ENCODE measurements at places on chromosomes 16 and 17. TPM values are rescaled to one million over a fixed set of nuclear protein-coding genes. Genes with fewer than 3 reads are reported as not detected.
A peak's percentile ranks its signal among the peaks of the same experiment; 100 is the strongest.

Gene SEBOX
- polyA plus RNA-seq = not detected

Gene EMP2
- 13.7 TPM for polyA plus RNA-seq

- DNase-seq = peak; percentile 37
These were observed 60.8 kb downstream of the TEX14 start for GRCh38 chr17:58630883-58631522.

DNA sequence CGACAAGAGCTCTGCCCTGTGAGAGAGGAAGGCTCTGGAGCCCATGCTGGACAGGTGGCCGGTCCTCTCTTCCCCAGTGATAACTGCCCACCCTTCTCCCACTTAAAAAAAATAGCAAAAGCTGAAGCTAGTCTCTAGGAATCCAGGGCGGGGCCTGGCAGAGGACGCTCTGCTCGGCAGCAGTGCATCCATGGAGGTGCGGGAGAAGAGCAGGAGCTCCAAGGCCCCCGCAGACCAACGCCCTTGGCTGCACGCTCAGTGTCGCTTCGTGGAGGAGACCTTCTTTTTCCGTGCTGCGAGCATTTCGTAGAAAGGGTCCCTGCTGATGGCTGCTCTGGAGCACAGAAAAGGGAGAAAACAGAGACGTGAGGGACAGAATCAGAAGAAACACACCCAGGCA is 98.6 kb upstream of the DNAH17 start:
- no peak for DNase-seq

GRCh38 chr16:17293813-17294558 is 176.8 kb downstream of the XYLT1 start:
- DNase-seq = no peak

DNA sequence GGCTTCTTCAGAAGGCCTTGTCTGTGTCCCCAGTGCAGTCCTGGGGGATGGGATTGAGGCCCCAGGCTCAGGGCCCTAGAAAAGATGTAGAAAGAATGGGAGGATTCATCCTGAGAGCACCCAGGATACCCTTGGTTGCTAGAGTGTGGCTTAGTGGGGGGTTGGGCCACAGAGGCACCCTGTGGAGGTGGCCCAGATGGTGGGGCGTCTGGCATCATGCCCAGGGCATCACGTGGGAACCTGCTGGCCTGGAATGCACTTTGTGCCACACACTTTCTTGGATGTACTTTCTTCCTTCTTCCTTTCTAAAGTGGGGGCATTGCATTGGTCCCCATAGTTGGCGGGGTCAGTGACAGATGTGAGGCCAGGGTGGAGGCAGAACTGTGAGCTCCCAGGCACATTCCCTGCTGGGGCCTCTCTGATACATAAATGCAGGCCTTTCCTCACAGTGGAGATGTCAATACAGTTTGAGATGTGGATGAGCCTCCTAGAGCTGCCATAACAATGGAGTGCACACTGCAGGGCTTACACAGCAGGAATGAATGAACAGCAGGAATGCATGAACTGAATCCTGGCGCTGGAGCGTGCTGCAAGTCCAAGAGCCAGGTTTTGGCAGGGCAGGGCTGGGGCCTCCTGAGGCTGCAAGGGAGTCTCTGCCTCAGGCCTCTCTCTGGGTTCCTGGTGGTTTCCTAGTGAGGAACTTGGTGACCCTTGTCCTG is 43.3 kb downstream of the MGAT5B start:
- no peak for DNase-seq

DNA sequence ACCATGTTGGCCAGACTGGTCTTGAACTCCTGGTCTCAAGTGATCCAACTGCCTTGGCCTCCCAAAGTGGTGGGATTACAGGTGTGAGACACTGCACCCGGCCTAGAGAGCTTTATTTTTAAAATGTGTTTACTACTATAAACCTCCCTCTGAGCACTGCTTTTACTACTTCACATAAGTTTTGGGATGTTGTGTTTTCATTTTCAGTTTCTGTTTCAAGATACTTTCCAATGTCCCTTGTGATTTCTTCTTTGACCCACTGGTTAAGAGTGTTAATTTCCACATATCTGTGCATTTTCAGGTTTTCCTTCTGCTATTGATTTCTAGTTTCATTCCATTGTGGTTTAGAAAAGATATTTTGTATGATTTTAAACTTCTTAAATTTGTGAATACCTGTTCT is 74.4 kb downstream of the NETO2 start:
- no peak for DNase-seq

- no peak for DNase-seq
These were observed 29.4 kb upstream of the NAT9 start for GRCh38 chr17:74805591-74805991.
